ENCODE measurements at places on chromosomes 7 and 10.

DNA sequence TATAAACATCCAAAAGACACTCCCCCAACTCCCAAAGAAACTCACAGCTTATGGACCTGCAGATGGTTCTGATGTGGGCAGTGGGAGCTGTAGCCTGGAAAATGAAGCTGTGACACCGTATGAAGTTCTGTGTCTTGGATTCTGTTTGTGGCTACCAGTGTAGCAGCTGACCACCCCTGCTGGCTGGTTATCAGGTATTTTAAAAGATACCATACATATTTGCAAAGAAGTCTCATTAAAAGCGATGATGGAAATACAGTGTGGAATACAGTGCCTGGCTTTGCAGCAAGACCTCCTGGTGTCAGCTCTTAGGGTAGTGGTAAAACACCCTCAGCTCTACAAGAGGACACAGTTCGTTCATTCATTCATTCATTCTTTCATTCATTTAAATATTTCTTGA is 194.3 kb upstream of the PRKCQ start:
- no peak for DNase-seq

- no peak for DNase-seq
Measured at GRCh38 chr7:66142996-66143395, 28.3 kb downstream of the CRCP start.

- no peak for DNase-seq
Measured at GRCh38 chr10:72295330-72295910, 21.7 kb downstream of the DDIT4 start.

DNA sequence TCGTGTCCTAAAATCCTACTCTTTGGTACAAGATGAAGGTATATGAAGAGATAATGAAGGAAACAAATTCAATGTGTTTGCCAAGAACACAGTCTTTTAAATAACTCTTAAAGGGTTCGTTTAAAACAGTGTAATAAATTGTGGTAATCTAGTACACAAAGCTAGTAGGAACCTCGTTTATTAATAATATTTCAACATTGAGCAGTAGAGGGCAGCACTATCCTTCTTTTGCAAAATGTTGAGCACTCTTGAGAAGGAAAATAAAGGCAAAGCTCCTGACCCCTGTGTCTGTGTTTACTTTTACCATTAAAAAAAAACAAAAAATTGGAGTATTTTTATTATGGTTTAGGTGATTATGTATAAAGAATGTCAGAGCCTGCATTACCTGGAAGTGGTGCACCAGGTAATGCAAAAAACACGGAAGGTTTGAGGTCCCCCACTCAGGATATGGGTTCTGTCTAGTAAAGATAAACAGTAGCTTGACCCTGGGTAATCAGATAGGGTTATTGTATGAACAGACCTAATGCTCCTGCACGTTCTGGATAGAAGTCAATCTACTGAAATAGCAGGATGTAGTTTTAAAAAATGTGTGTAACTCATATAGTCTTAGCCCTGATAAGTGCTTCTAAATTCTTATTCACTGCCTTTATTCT is 5.7 kb upstream of the GOT1 start:
- peak; percentile 29 for DNase-seq

All from stromal cell of bone marrow (primary cell).